GM03348 (cell line): ENCODE measurements at places on chromosomes 4 and X.

DNA sequence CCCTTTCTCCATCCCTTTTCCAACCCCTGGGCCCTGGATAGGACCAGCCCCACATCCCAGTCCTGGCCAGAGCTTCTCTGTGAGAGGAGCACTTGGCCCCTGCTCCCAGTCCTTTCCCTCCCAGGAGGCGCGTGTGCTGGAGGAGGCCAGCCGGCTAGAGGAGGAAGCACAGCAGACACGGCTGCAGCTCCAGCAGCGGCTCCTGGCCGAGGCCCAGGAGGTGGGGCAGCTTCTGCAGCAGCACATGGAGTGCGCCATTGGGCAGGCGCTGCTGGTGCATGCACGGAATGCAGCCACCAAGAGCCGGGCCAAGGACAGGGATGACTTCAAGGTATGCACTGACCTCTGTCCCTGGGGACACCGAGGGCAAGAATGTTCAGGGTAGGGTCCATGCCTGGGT lies 87.5 kb downstream of the EVC start:
- peak; percentile 48 for DNase-seq

DNA sequence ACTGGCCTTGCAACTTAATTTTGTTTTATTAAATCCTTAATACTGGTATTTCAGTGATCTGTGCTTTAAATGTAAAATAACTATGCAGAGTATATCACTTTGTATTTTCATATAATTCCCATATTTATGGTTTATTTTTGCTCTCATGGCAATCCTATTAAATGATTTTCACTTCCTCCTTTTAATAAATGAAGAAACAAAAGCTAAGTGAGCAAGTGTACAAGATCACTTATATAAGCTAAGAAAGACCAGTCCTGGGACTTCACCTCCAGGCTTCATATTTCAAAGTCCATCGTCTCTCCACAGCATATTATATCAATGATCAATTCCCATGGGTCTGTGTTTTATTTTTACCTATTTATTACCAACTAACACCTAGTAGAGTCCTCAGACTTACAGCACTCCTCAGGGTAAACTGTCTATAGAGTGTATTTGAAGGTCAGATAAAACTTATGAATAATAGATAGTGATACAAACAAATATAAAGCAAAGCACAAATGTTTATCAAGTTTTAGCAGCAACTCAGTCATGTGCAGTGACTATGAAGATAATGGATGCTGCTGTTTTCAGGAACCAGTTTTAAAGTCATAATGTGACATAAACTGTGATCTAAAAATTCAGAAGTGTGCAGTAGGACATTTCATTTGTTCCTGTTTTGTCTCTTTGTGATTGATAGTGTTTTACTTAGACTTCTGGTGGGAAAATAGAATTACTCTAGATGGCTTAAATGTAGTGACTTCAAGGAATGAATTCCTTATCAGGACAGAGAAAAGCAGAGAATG lies 56.8 kb downstream of the ARHGAP24 start:
- DNase-seq = no peak

DNA sequence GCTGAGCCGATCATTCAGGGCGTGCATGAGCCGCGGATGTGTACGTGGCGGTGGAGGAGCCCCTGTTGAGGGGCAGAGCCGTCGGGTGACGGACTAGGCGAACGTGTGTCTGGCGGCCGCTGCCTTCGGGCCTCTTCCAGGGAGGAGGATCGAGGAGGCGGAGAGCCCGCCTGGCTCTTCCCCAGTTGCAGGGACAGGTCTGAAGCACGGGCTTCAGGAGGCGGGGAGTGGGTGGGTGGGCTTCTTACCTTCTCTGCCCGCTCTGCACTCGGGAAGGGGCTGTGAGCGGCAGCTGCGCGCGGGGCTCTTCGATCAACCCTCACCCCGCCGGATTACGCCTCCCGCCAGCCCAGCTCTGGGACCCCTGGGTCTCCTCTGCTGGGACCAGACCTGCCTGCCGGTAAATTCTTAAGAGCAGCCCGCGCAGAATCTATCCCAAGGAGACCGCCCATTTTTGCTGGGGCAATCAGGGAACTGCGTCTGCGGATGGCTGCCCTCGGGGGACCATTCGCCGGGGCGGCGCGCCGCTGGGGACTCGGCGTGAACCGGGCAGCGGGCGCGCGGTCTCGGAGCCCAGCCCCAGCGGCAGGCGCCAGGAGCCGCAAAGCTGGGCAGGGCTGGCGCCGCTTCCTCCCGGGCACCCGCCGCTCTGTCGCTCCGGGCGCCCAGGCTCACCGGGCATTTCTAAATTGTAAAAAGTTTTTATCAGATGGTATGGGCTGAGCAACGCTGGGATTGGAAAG lies 4.9 kb downstream of the PLAC8 start:
- peak; percentile 76 for DNase-seq

GRCh38 chrX:149715468-149715867 lies 3.6 kb downstream of the MAGEA11 start:
- DNase-seq = no peak

GRCh38 chrX:149718757-149719156 lies 6.9 kb downstream of the MAGEA11 start:
- DNase-seq = no peak
